Stimulated activated CD8-positive, alpha-beta memory T cell treated with anti-CD3 and anti-CD28 coated beads, Interleukin-12 subunit alpha, Interleukin-12 subunit beta, amount 100 ng/mL, for 4 hours (primary cell): ENCODE measurements at places on chromosomes 13 and 19.

- no peak for DNase-seq
These were observed 34.8 kb upstream of the ANKRD10 start for GRCh38 chr13:110949628-110950027.

DNA sequence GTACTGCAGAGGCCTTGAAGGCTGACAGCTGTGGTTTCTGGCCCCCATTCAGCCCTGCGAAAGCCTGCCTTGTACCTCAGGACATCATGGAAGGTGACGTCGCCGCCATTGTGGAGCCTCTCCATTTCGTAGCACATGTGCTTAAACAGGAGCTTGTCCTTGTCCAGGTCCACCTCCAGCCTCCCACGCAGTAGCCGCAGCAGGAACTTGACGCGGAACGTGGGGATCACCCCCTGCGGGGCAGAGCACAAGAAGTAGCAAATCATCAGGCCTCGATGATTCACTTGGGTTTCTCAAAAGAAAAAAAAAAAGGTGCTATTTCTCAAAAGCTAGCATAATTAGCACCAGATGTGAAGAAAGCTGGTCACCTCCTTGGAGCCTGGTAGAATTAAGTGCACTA is 351.0 kb downstream of the NALCN start:
- no peak for DNase-seq

- DNase-seq, result no peak
These were observed 128.9 kb upstream of the RXFP2 start for GRCh38 chr13:31610270-31610998.

GRCh38 chr13:52003541-52003940 is 7.7 kb downstream of the ATP7B start:
- DNase-seq, result no peak

GRCh38 chr13:105806628-105806920 is 728.9 kb downstream of the EFNB2 start:
- no peak for DNase-seq

DNA sequence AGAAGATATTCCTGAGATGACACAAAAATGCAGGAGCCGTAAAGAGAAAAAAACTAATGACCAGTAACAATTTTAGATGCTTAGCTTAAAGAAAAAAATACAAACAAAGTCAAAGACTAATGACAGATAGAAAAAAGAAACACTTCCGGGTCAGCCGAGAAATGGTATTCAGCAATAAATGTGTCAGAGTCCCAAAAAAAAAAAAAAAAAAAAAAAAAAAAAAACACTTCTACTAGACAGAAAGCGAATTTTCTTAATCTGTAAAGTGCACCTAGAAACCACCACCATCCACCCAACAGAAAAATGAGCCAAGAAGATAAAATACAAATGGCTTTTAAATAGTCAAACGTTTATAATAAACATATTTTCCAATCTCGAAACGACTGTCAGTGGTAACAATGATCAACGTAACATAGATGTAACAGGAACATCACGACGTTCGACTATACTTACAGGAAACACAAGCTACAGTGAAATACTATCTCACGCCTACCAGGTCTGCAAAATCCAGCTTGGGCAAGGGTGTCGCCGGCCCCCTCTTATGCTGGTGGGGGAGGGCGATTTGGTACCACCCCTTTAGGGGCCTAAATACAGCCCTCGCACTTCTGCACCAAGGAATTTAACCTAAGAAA is 10.6 kb downstream of the ABHD17A start:
- DNase-seq, result no peak

DNA sequence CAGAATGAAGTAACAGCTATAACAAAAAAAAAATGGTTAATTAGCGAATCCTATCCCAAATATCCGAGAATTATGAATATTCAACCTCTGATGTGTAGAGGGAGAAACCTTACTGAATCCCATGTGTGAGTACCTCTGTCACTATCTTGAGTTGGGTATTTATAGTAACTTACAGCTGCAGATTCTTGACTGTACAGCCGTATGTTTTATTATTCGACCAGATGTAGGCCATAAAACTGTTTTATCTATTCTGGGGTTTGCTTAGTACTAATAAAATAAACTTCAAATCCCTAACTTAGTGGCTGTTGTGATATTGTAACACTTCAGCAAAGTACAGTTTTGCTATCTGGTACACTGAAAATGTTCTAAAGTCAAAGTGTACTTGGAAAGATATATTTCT is 120.0 kb downstream of the EFNB2 start:
- no peak for DNase-seq

- no peak for DNase-seq
These were observed 79.2 kb upstream of the C13orf46 start for GRCh38 chr13:114053026-114053425.
